Stimulated activated CD4-positive, alpha-beta T cell treated with anti-CD3 and anti-CD28 coated beads, Interleukin-2, amount 100 ng/mL, for 24 hours (primary cell): ENCODE measurements at places on chromosomes 1 and 21.

DNA sequence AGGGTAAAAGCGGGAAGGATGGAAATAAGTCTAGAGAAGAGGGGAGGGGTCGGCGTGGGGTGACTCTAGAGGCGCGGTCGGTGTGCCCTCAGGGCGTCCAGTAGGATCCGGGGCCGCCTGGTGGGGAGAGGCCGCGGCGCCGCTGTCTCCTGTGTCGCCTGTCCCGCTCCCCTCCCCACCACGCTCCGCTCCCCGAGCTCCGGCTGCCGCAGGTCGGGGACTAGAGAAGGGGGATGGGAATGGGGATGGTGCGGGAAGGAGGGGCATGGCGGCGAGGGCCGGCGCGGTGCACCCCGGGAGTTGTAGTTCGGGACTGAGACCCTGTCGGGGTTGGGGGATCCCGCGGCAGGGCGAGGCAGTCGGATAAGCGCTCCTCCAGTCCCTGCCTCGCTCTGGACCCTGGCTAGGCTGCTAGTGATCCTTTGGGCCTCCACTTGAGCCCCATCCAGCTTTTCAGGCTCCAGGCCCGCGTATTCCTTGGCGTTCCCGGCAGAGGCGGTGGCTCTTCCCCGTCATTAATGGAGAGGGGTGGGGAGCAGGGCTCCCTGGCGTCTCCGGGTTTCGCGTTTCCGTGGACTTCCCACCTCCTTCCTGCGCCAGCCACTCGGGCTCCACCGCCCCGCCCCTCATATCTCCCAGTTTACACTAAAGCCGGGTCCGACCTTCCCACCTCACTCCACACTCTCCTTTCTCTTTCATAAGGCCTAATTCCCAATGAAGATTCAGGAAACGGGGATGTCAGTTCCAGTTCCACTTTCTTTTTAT is at the start of gene ENTREP3:
TSS of gene ENTREP3 (minus strand) at position 241 of the 765 bp plus-strand sequence. CDS start 606 bp downstream, outside the sequence.
- DNase-seq = peak; percentile 82

DNA sequence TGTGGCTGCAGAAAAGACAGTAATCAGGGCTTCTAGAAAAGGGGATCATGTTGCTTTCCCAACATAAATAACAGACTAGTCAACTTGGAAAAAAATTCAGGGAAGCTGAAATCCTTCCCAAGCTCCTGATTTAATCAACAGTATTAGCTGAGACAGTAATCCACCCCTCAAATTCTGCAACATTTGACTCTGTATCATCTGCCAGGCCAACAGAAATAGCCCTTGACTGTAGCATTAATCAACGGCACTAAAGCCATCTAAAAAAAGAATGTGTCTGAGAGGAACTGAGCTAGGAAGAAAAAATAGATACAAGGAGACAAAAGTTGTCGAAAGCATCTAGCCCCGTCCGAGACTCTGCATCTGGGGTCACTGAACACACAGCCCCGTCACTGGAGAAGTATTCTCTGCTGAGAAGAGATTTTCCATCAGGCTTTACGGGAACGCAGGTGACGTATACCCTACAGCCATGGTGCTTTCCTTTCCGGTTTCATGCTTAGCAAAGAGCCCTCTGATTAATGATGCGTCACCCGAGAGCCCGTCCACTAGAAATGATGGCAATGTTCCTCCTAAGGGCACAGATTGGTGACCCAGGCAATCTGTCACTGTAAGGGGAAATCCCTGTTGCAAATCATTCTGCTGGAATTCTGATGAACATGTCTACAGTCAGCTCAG is 42.1 kb upstream of the TP53BP2 start:
- no peak for DNase-seq

DNA sequence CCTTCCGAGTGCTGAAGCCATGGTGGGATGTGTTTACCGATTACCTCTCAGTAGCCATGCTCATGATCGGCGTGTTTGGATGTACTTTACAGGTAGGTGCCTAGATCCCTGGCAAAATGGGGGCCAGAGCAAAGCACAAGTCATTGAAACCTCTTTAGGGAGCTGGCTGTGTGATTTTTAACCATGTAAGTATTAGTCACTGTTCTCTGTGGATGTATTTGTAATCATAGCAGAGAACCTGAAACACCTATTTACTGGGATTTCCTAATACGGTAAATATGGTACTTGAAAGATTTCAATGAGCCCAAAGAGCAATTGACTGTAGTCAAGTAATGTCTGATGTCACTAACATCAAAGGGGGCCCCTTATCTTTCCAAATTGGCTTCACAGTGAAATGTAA is 53.6 kb downstream of the LRRC8C start:
- DNase-seq = no peak

DNA sequence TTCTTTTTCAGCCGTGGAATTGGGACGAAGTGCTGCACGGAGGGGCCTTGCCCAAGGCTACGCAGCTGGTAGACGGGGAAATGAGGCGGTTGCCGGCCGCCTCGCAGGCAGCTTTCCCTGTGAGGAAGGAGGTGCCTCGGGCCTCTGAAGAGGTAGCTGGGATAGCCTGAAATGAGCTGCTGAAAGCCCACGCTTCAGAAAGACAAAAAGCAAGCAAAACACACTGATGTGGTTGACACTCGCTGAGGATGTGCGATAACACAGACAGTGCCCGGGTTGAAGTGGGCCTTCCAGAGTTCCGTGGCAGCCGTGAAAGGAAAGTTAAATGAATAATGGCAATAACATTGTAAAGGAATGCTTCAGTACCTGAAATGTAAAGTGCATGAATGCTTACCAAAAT is 47.2 kb downstream of the S1PR1 start:
- peak; percentile 56 for DNase-seq

- no peak for DNase-seq
Observed at GRCh38 chr1:168894397-168894903, 165.4 kb upstream of the DPT start.

- no peak for DNase-seq
Observed at GRCh38 chr1:238998577-238998976, 387.8 kb upstream of the CHRM3 start.

DNA sequence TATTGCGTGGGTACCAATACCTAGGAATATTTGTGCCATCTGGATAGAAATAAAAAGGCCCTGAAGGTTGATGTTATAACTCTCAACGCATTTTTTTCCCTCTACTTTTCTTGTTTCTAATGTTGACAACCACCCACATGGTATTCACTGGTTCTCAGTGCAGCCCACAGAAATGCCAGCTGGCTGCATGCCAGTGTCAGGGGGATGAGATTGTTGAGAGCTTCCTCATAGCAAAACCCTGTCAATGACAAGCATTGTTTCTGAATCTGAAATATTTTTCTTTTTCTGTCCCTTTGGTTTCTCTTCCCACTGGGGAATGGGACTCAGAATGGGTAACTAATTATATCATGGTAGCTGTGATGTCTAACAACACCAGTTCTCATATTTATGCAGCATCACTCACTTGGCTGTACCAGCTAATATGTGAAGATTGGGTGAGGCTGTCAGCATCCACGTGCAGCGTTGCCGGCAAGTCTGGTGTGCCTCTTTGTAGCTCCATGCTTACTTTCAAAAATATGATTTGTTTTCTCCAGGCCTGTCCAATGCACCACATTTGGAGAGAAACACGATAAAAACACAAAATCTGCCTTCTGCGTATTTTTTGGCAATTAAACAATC is 284.6 kb downstream of the PTBP2 start:
- DNase-seq = no peak

- DNase-seq = no peak
Observed at GRCh38 chr1:157411064-157411463, 141.3 kb downstream of the FCRL5 start.

GRCh38 chr1:182764029-182764727 is 25.4 kb upstream of the NPL start:
- no peak for DNase-seq

- no peak for DNase-seq
Observed at GRCh38 chr1:200699871-200700270, 30.2 kb upstream of the DDX59 start.

DNA sequence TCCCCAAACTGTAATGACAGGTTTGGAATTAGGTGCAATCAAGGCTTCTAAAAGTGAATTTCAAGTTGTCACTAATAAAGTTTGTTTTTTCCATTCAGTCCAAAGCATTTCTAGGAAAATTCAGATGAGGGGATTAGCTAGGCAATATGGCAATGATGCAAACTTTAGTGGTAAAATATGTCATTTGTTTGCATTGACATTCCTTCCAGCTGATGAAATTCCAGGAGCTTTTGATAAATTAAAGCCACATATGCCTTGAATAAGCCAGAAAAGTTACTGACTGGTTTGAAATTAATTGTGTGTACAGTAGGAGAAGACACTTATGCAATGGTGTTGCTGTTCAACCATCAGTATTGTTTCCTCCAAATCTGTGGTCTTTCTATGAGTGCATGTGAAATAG is 57.8 kb downstream of the MROH9 start:
- no peak for DNase-seq

- peak; percentile 94 for DNase-seq
Observed at GRCh38 chr1:77759071-77760028, at the start of gene USP33. TSS of gene USP33 (minus strand) at chr1:77759852. CDS start at chr1:77741697, 18,155 bp downstream.

DNA sequence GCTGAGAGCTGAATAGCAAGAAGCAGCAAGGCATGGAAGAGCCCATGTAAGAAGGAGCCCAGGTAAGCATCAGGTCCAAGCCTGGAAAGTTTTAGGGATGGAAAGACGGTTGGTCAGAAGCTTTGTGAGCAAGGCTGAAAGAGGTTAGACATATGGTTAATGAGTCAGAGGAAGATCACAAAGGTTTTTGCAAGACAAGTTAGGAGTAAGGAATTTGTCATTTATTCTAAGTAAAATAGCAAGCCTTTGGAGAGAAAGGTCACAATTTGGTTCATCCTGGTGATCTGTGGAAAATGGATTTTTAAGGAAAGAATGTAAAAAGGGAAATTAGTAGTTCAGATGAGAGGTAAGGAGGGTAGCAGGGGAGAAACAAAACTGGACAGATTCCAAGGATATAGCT is 106.7 kb downstream of the DPYD start:
- DNase-seq = no peak

- DNase-seq = no peak
Observed at GRCh38 chr1:26302733-26303405, 3.6 kb downstream of the UBXN11 start.

GRCh38 chr21:44524414-44525371 is 15.3 kb downstream of the KRTAP10-1 start:
- DNase-seq = no peak

DNA sequence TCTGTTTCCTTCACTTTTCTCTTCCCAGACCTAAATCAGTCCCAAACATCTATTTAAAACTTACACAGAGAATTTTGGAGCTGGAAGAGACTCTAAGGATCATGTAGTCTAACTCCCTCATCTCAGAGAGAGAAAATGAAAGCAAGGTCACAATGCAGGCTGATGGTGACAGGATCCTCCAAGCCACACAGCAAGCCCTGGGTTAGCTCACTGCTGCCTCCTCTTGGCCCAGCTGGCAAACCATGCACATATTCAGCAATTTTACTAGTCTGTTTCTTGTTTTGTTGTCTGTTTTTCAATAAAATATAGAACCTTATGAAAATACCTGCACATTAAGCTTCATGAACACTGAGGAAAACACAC is 27.7 kb upstream of the LY9 start:
- peak; percentile 88 for DNase-seq

DNA sequence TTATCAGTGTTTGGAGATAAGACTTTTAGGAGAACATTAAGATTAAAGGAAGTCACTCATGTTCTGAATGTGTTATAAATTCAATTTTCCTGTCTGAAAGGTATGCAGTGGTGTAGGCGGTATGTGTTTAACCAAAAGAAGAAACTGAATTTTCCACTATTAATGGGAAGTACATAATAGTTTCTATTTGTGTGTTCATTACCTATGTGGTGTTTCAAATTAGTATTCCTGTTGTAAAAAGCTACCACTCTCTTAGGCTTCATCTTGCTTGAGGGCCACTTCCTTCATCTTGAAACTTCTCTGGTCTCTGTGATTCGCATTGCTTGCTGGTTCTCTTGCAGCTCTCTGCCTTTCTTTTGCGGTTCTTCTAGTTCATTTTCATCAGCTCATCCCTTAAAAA is 123.4 kb downstream of the HLX start:
- no peak for DNase-seq

- no peak for DNase-seq
Observed at GRCh38 chr1:43134640-43135039, 37.5 kb downstream of the EBNA1BP2 start.

DNA sequence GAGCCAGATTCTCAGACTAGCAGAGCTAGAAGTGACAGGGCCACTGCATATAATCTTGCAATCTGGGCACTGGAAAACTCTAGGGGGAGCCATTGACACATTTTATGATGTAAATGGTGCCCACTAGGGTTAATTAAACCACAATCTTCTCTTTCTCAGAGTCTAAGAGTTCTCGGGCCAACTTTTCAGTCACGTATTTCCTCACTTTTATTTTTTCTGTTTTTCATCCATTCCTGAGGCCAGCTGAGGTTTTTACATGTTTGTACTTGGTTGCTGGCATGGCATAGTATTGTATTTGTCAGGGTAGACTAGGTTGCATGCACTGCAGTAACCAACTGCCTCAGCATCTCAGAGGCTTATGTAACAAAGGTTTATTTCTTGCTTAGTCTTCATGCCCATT is 138.2 kb downstream of the ZNF326 start:
- peak; percentile 5 for DNase-seq

DNA sequence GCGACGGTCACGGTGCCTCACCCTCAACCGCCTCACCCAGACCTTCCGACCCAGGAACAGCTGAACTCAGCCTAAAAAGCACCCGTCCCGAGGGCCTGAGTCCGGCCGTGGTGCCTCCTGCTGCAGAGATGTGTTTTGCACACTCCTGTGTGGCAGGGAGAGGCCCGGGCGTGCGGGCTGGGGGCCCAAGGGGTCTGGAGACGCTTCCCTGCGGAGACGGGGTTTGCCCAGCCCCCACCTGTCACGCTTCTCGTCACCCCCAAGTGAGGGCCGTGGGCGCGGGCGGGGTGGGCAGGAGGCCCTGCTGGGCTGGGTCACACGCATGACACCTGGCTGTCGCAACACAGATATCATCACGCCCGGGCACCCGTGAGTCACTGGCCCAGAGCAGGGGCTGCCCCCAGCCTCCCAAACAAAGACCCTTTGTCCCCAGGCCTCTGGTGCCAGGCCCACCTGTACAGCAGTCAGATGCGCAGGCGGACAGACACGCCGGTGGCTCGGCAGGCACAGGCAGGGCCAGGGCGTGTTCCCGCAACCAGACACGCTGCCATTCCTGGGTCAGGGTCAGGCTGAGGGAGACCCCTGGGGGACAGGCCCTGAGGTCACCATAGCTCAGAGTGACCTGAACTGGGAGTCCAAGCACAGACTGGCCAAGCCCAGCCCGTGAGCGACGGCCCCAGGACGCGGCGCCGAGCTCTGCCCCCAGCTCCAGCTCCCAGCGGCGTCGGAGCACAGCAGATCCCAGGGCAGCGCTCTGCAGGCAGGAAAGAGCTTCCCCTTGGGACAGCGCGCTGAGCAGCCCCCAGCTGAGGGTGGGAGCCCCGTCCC is 6.1 kb downstream of the B3GALT6 start:
- DNase-seq = no peak
